Stimulated activated effector memory CD8-positive, alpha-beta T cell treated with anti-CD3 and anti-CD28 coated beads, Interleukin-12 subunit alpha, Interleukin-12 subunit beta, amount 100 ng/mL, for 72 hours (primary cell): ENCODE measurements at places on chromosomes 11 and 22.

GRCh38 chr11:43381802-43382201 is 23.1 kb downstream of the TTC17 start:
- no peak for DNase-seq

- no peak for DNase-seq
Observed at GRCh38 chr11:74341921-74342320, 30.5 kb upstream of the P4HA3 start.

GRCh38 chr11:96744697-96745096 is 354.9 kb downstream of the JRKL start:
- DNase-seq: no peak

- no peak for DNase-seq
Observed at GRCh38 chr11:112005422-112006094, 19.6 kb upstream of the DLAT start.

DNA sequence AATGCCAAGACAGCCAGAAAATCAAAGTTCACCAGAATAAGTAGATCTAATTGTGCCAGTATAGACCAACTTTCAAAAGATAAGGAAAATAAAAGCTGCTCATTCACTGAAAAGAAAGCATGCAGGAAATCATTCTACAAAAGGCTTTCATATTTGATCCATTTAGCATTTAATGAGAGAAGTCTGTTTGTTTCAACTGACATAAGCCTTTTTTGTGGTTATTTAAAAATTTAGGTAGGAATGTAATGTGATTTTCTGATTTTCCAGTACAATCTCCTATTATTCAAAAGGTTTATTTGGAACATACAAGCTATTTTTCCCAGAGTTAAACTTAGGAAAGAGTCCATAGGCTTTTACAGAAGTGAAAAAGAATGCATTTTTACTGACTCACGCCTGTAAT is 92.7 kb downstream of the SBF2 start:
- DNase-seq: no peak

GRCh38 chr11:78110351-78110750 is 29.1 kb downstream of the ALG8 start:
- DNase-seq: no peak

- DNase-seq: no peak
Observed at GRCh38 chr11:127105593-127106541, 105.3 kb upstream of the KIRREL3 start.

GRCh38 chr22:47071078-47071806 is 308.8 kb downstream of the TBC1D22A start:
- no peak for DNase-seq

GRCh38 chr11:109845437-109845836 is 247.8 kb upstream of the ZC3H12C start:
- no peak for DNase-seq

DNA sequence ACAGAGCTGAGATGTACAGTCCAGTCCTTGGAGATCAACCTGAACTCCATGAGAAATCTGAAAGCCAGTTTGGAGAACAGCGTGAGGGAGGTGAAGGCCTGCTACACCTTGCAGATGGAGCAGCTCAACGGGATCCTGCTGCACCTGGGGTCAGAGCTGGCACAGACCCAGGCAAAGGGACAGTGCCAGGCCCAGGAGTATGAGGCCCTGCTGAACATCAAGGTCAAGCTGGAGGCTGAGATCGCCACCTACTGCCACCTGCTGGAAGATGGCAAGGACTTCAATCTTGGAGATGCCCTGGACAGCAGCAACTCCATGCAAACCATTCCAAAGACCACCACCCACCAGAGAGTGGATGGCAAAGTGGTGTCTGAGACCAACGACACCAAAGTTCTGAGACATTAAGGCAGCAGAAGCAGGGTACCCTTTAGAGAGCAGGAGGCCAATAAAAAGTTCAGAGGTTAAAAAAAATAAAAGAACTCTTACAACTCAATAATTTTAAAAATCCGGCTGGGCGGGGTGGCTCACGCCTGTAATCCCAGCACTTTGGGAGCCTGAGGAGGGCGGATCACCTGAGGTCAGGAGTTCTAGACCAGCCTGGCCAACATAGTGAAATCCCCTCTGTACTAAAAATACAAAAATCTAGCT is 69.9 kb upstream of the RTL6 start:
- peak; percentile 34 for DNase-seq

GRCh38 chr11:10660323-10660722 is 33.2 kb downstream of the IRAG1 start:
- no peak for DNase-seq

- no peak for DNase-seq
Observed at GRCh38 chr22:45228401-45228754, 12.3 kb downstream of the KIAA0930 start.

GRCh38 chr11:117627259-117627658 is 169.8 kb downstream of the DSCAML1 start:
- DNase-seq: no peak

DNA sequence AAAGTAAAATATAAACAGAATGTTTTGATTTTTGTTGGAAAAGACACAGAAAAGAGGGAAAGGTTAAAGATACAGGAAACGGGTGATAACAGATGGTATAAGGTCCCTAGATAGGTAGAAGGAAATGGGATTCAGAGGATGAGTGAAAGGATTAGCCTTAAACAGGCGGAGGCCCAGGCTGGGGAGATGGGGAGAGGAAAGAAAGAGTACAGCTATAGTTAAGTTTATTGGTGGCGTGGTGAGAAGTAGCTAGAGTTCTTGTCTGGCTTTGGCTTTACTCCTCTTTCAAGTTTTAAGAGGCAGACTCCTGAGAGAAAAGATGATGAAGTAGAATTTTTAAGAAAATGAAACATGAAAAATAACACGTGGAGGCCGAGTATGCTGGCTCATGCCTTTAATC is 13.7 kb downstream of the ZBTB44 start:
- DNase-seq: no peak

DNA sequence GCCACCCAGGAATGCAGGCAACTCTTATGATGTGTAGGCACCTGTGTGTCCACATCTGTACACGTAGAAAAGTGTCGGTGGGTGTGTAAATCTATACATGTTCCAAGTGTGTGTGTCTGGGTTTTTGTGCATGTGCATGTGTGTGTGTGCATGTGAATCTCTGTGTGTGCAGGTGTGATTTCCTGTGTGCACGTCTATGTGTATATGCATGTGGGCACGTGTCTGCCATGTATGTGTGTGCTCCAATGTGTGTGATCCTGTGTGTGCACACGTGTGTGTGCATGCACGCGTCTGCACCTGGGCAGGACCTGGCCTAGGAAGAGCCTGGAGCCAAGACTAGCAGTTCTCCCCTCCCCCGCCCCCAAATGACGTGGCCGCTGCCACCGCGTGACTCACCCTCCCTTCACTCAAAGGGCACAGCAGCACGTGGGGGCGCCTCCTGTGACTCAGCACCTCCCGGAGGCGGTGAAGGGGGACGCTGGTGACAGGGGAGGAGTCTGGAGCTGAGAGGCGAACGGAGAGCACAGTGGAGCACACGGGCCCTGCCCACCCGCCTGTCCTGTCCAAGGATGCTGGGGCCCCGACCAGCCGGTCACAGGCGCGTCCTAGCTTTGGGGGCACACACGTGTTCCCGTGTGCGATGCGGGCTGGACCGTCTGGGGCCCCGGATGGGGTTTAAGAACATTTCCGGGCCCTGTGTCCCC is 10.1 kb downstream of the PIM3 start:
- peak; percentile 94 for DNase-seq

DNA sequence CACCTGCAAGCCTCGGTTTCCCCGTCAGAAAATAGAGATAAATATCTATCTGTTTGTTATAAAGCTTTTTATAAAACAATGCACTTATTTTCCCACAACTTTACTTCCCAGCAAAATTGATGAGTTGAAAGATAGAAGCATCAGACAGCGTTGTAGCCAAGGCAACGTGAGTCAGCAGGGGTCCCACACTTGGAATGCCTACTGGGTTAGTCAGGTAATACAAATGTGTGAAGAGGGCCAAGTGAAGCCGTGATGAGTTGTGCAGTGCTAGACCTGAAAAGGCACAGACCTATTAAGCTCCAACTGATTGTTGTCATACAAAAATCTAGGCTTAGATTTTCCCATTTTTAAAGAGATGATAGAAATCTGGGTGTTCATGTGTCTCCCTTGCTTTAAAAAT is 118.7 kb downstream of the PGR start:
- no peak for DNase-seq

GRCh38 chr11:8005556-8005955 is 18.4 kb downstream of the EIF3F start:
- no peak for DNase-seq

- no peak for DNase-seq
Observed at GRCh38 chr11:67776852-67777520, 102.6 kb upstream of the ALDH3B2 start.
